HCT116 (cell line): ENCODE measurements at places on chromosomes 16 and 17.

DNA sequence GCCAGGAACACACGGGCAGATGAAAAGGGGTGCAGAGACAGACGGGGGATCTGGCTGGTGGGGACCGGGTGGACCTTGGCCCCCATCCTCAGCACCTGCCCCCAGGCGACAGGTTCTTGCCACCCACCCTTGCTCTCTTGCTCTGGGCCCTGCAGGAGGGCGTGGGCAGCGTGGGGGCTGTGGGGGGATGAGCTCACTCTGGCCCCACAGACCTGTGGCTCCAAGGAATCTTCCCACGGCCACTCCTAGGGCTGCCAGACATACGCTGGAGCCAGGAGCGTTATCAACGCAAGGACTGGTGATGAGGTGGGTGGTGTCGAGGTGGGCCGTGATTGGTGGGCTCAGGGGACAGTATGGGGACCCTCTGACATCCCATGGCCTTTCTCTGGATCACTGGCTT is 6.3 kb downstream of the CTRB1 start:
- no peak for DNase-seq

DNA sequence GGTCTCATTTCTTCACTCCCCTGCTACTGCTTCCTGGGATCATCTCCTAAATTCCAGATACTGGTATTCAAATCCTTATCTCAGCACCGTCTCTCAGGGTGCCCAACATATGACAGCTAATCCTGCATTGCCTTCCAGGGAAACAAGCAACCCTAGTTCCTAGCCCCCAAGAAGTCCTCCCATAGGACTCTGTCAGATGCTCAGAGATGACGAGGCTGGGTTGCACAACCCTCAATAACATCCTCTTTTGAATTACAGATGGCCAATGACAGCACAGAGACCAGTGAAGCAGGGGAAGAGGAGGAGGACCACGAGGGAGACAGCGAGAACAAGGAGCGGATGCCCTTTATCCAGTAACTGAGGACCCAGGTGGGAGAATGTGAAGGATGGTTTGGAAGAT is 45.0 kb upstream of the CLEC3A start:
- DNase-seq, result no peak

GRCh38 chr16:67736858-67737257 is 17.7 kb upstream of the GFOD2 start:
- DNase-seq, result no peak

GRCh38 chr17:28773736-28774135 is 29.9 kb downstream of the TRAF4 start:
- no peak for DNase-seq

DNA sequence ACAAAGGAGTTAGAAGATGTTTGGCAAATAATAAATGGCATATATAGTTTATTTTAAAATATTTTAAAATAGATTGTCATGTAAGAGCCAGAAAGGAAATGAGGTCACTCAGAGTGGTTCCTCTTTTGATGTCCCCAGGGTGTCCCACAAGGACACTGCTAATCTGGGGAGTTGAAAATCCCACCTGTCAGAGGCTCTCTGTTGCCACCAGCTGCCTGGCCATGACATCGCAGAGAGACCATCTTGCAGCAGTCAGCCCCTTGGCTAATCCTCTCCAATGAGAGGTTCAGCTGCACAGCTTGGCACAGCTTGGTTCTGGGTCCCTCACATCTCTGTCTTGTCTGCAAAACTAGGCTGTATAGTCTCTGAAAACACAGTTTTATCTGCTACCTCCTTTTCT is 11.0 kb upstream of the RBFOX1 start:
- no peak for DNase-seq
